ENCODE measurements at places on chromosomes 1 and 21.

DNA sequence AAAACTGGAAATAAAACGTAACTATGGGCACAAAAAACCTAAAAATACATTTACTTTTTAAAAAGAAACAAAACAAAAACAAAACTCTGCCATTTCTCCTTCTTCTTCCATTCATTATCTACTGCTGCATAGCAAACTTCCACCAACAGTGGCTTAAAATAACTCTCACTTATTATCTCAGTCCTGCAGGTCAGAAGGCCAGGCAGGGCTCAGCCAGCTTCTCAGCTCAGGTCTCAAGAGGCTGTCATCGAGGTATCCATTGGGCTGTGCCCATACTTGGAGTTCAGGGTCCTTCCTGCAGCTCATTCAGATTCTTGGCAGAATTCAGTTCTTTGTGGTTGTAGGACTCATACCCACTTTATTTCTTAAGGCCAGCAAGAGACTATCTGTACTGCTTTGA is 352.7 kb upstream of the PLD5 start:
- no peak for DNase-seq

DNA sequence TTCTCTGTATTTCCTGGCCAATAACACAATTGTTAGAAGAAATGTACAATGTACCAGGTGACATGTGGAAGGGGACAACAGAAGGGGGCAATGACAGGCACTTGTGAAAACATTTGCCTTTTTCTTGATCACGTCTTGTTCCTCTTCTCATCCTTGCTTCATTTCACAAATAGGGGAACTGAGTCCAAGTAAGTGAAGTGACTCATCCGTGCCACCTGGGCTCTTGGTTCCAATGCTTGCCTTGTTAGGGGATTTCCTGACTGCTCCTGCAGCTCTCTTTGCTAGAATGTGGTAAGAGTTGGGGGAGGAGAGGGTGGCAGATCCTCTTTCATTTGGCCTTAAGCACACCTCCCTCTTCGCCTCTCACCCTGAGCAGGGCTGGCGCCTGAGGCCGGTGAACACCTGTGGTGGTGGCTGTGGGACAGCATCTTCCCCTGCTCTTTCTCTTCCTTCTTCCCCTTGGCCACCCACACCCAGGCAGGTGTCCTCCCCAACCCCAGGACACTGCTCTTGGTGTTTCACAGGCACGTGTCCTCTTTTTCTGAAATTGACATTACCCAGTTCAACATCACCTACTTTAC is 2.2 kb upstream of the RHEX start:
- DNase-seq: peak; percentile 21

DNA sequence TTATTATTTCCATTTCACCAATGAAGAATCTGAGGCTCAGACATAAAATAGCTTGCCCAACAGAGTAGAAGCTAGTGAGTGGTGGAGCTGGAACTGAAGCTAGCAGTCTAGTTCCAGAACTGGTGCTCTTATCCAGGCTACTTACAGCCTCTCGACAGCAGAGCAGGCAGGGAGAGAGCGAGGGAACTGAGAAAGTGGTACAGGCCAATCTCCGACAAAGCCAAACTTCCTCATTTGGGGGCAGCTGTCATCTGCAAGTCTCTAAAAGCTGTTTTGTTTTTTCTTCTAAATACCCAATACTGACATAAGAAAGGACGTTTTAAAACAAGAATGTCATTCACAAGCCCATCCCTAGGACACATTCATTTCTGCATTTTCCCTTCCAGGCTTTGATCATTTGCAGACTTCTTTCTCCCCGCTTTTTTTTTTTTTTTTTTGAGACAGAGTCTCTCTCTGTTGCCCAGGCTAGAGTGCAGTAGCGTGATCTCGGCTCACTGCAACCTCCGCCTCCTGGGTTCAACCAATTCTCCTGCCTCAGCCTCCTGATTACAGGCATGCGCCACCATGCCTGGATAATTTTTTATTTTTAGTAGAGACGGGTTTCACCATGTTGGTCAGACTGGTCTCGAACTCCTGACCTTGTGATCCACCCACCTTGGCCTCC is 20.0 kb downstream of the YIPF1 start:
- DNase-seq: no peak

DNA sequence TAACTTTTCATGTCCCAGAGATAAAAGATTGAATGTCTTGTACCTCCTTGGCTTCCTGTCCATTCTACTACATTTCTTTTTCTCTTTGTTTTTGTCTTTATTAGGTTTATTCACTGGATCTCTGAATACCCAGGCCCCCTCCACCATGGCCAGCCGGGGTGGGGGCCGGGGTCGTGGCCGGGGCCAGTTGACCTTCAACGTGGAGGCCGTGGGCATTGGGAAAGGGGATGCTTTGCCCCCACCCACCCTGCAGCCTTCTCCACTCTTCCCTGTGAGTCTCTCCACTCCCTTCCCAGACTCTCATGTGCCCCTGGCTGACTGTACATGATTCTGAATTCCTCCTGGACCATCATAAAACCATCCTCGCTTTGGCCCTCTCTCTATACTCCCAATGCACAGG is 10.2 kb downstream of the POLR3GL start:
- no peak for DNase-seq

- no peak for DNase-seq
Measured at GRCh38 chr1:165483412-165483811, 38.5 kb upstream of the RXRG start.

DNA sequence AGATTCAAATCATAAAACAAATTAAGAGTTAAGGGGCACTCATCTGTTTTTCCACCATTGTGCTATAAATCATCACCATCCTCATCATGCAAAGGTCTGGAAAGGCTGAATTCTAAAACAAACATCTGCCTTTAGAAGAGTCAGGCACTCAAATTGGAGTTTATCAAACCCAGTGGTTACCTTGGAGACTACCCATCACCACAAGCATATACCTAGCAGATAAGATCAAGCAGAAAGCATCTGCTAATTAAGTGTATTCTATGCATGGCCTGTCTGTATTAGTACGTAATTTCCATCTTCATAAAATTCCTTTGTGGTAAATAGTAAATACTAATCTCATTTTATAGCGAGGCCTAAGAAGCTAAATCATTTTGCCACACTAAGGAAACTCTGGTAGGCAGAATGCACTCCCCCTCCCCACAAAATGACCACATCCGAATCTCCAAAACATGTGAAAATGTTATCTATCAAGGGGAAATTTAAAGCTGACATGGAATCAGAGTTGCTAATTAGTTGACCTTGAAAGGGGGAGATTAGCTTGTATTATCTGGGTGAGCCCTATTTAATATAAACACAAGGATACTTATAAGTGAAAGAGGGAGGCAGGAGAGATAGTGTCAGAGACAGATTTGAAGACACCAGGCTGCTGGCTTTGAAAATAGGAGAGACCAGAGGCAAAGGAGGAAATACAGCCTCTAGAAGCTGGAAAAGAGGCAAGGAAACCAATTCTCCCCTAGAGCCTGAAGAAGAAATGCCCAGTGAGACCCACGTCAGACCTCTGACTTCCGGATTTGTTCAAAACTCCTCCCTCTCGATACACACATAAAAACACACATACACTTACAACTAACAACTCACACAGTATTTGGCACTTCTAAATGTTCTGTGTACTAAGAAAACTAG is 23.2 kb downstream of the ARID4B start:
- DNase-seq: no peak

DNA sequence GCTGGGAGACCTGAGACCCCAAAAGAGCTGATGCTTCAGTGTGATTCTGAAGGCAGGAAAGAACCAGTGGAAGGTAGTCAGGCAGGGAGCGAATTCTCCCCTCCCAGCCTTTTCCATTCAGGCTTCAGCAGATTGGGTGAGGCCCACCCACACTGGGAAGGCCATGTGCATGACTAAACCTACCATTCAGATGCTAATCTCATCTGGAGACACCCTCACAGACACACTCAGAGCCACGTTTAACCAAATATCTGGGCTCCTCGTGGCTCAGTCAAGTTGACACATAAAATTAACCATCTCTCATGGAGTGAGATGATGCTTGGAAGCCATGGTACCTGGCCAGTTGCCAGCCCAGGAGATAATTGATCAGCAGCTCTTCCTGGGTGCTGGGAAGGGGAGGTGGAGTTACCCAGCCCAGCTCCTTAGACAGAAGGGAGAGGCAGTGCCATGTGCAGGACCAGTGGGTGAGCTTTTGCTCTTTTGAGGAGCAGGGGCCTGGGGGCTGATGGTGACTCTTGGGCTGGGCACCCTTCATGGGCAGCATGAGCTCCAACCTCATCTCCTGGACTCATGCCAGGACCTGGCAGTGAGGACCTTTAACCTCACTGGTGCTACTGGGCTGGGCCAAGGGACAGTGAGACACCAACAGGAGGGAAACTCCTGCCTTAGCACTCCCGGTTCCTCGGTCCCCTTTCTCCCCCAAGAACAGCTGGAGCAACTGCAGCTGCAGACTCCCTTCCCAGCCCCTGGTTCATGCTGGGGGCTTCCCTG is 89.0 kb upstream of the ACTL8 start:
- DNase-seq: no peak

- no peak for DNase-seq
Measured at GRCh38 chr1:182170891-182171461, 109.5 kb upstream of the ZNF648 start.

DNA sequence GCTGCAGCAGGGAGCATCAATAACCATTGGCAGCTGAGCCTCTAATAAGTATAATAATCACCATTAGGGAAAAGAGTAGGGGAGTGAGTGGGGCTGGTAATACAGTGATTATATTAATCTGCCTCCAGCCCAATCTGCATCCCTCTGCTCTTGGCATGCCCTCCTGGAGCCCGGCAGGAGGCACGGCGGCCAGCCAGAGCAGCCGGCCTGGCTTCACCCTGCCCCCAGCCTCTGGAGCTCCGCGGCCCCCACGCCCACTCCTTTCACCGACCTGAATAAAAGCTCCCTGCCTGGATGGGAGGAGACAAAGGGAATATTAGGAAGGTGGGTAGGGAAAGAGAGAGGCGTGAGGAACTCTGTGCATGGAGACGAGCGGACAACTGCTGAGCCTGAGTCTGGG is 28.3 kb downstream of the OPTC start:
- DNase-seq: no peak

- DNase-seq: no peak
Measured at GRCh38 chr1:54774820-54775498, 10.6 kb upstream of the PARS2 start.

GRCh38 chr1:98898940-98899339 is 105.7 kb downstream of the PLPPR5 start:
- no peak for DNase-seq

- no peak for DNase-seq
Measured at GRCh38 chr1:89459081-89459480, 65.5 kb upstream of the LRRC8B start.

- no peak for DNase-seq
Measured at GRCh38 chr1:6102532-6102845, 56.8 kb downstream of the KCNAB2 start.

DNA sequence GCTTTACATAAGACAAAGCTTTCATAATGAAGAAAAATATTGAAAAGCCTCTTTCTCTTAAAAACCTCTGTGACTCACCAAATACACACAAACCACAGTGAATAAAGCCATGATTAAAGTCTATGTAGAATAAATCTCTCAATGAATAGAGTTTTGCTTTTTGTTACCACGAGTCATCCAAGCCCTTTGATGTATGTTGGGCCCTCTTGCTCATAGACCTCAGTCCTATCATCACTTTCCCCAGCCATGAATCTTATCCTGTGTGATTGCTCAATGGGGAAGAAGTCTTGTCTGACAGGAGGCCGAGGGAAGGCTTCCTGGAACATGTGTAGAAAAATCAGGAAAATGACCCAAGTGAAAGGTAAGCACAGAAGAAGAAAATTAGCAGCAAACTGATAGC is 60.8 kb downstream of the NGF start:
- no peak for DNase-seq

- no peak for DNase-seq
Measured at GRCh38 chr1:81349194-81349965, 451.4 kb upstream of the ADGRL2 start.

DNA sequence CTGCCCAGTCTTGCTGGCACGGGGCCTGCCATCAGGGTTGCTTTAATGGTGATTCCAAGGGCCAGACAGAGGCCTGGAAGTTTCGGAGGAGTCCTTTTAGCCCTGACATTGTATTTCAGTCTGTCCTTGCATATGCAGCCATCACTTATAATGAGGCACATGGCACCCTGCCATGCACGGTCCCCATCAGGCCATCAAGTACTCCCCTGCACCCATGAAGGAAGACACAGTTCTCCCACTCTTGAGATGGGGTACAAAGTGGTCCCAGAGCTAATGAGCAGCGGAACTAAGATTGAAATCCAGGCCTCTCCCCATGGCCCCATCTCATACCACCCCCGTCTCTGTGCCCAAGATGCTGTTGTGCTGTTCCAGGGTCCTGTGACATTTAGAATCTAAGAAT is 596.6 kb downstream of the PTPRU start:
- DNase-seq: no peak

GRCh38 chr1:75126611-75127101 is 7.5 kb upstream of the LHX8 start:
- DNase-seq: no peak

DNA sequence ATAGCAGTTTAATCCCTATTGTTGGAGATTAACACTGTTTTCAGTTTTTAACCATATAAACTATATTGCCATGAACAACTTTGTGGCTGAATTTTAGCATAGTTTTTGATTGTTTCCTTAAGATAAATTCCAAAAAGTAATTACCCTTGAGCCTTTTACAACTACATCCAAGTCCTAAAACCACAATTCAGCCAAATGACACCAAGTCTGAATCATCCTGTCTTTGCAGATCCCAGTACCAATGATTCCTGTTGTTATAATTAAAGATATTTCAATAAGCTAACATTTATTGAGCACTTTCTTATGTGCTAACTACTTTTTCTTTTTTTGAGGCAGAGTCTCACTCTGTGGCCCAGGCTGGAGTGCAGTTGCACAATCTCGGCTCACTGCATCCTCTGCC is 35.6 kb downstream of the IL23R start:
- no peak for DNase-seq

DNA sequence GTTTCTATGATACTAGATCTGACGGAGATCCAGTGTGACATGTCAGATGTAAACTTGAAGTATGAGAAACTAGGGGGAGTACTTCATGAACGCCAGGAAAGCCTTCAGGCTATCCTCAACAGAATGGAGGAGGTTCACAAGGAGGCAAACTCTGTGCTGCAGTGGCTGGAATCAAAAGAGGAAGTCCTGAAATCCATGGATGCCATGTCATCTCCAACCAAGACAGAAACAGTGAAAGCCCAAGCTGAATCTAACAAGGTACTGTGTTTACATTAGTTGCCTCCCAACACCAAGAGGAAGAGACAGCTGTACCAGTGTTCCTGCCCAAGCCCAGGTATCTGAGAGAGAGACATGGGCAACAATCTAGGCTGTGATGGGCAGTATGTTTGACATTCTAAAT is 112.2 kb upstream of the BMP8A start:
- no peak for DNase-seq

DNA sequence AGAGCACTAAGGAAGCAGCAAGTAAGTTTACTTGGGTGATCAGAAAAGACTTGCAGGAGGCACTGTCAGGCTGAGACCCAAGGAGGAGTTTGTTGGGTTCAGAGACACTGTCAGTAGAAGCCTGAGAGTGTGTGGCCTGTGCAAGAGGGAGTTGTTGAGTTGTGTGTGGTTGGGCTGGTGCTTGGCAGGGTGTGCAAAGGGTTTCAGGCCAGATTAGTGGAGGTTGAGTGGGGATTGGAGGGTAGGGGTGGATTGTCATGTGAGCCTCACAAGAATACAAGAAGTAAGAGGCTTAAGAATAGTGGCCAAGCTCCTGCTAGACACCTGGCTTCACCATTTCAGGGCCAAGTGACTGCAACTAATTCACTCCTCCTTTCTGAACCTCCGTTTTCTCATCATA is 8.9 kb upstream of the KIF21B start:
- no peak for DNase-seq
